ENCODE measurements at places on chromosomes 4 and X.

- DNase-seq, result no peak
These were observed 406.8 kb downstream of the PCDH7 start for GRCh38 chr4:31126881-31127398.

DNA sequence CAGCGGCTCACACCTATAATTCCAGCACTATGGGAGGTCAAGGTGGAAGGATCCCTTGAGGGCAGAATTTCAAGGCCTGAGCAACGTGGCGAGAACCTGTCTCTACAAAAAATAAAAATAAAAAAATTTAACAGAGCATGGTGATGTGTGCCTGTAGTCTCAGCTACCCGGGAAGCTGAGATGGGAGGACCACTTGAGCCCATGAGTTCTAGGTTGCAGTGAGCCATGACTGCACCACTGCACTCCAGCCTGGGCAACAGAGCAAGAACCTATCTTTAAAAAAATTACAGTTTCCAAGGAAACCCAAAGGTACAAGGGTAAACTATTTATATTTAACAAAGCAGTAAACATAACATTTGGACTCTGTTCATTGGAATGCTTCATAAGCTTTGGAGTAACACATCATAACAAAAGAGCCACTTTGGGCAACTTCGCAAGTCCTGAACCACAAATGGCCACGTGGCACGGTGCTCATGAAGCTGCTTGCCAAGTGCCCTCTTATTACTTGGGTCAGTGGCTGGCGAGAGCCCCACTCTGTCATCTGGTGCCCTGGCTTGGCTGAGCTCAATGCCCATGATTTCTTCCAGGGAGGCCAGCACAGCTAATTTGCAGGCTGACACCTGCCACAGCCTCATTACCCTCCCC is 165.6 kb downstream of the SH3KBP1 start:
- no peak for DNase-seq

DNA sequence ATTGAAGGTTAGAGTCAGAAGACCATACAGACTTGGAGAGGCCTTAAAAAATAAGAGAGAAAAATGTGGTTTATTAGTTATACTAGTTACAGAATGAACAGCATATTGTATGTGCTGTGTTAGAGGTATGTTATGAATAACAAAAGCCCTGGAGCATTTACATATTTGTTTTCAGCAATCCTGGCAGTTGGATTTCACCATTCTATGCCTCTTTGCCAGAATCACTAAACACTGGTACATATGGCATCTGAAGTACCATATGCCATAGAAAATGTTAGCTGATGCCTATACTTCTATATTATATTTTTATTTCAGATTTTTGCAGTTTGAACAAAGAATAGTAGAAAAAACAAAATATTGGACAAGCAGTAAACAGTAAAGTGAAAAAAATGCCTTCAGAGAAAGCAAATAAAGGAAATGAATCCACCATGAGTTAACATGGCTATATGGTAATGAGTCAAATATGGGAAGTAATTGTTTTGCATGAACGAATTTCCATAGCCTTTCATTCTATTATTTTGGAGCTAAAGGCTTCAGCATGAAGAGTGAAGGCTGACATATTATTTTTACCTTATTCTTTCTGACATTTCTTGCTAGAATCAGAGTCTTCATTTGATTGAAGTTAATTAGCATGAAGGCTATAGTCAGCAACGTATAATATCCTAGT is 41.9 kb upstream of the PRDM8 start:
- no peak for DNase-seq

GRCh38 chrX:150983521-150984168 is 510 bp downstream of the HMGB3 start:
- DNase-seq, result peak; percentile 6

Data from stimulated activated CD4-positive, alpha-beta T cell treated with anti-CD3 and anti-CD28 coated beads, Interleukin-1b, Interleukin-23, amount 100 ng/mL, for 24 hours (primary cell).